ENCODE measurements at places on chromosomes 12 and 14.

- DNase-seq: no peak
These were observed 132.5 kb downstream of the KTN1 start for GRCh38 chr14:55712491-55712890.

- DNase-seq: no peak
These were observed 151.8 kb downstream of the UNC79 start for GRCh38 chr14:93582516-93582915.

GRCh38 chr12:131721548-131721947 lies 10.7 kb downstream of the SFSWAP start:
- DNase-seq: no peak

DNA sequence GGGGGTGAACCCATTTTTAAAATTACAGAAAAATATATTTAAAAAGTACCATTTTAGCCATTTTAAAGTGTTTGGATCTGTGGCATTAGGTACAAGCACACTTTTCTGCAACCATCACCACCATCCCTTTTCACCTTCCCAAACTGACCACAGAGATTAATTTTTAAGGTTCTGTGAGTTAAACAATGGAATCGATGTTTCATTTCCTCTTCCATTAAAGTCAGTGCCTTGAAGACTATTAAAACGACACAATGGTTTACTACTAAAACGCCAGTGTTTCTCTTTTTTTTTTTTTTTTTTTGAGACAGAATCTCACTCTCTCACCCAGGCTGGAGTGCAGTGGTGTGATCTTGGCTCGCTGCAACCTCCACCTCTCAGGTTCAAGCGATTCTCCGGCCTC lies 78.1 kb upstream of the GPR68 start:
- DNase-seq: no peak

- no peak for DNase-seq
These were observed 710.6 kb downstream of the SLC6A15 start for GRCh38 chr12:84201976-84202375.

DNA sequence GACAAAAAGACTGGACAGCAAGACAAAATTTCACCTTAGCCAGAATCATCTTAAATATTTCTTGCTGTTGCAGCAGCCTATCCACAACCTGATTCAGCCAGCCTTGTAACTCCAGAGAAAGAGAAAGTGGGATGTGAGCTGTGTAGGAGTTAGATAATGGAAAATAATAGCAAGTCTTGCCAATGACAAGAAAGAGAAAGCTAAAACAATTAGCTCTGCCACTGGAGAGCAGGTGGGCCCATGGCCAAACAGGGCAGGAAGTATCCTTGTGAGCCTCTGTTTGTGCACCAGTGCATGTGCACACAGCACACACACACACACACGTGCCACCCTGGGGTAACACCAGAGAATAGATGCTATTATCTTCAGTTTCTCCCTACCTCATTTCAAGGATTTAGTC lies 106.0 kb upstream of the CCDC196 start:
- DNase-seq: no peak

DNA sequence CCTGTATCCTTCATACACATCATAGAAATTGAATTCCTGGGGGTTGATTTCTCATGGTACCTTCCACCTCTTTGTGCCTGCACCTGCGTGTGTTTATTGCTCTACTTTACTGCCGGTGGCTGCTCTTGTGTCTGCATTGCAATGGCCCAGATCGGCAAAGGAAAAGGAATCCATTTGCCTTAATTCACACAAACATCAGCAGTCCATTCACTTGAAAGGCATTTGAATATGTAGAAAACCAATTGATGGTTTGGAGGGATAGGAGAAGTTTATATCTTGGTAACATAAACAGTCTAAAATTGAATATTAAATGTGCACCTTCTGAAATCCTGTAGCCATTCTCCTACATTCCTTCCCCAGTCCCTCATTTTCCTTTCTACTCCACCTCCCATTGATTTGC lies 74.0 kb downstream of the SNAPC1 start:
- no peak for DNase-seq
